ENCODE measurements at places on chromosomes 1 and 21.

GRCh38 chr1:154220970-154221277 lies 169 bp downstream of the UBAP2L start:
- no peak for DNase-seq

- no peak for DNase-seq
These were observed 89.3 kb downstream of the ZBTB18 start for GRCh38 chr1:244140420-244140819.

- DNase-seq, result no peak
These were observed 118.5 kb upstream of the C1orf174 start for GRCh38 chr1:4018466-4019146.

DNA sequence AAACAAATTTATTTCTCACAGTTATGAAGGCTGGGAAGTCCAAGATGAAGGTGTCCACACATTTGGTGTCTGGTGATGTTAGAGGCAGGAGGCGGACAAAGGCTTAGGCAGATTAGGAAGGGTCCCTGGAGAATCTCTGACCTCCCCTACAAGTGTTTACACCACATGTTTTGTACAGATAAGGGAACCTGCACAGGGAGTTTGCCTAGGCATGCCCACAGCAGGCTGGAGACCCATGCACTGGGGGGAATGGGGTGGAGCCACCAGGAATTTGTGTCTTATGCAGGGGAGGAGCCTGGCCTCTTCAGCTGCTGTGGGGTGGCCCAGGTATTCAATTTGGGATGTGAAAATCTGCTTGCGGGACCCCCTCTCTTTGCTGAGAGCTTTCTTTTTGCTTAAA lies 131.3 kb downstream of the PATJ start:
- DNase-seq, result no peak

DNA sequence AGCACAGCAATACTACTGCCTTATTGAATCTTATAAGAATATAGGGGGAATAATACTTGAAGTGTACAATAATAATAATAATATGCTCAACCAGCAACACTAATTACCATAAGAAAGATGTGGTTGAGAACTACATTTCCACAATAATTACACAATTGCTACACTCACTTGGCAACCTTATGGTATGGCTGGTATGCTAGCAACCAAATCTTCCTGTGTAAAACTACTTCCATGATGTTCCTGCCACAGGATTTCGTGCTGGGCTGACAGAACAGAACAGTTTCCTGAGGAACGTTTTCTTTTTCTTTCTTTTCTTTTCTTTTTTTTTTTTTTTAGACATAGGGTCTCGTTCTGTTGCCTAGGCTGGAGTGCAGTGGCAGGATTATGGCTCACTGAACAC lies 50.6 kb downstream of the KIF26B start:
- DNase-seq, result no peak
